Stimulated activated CD4-positive, alpha-beta T cell treated with anti-CD3 and anti-CD28 coated beads, Interleukin-15, amount 100 ng/mL, for 1 hour (primary cell): ENCODE measurements at places on chromosomes 1 and 21.

GRCh38 chr1:196152975-196153374 lies 455.3 kb downstream of the KCNT2 start:
- no peak for DNase-seq

DNA sequence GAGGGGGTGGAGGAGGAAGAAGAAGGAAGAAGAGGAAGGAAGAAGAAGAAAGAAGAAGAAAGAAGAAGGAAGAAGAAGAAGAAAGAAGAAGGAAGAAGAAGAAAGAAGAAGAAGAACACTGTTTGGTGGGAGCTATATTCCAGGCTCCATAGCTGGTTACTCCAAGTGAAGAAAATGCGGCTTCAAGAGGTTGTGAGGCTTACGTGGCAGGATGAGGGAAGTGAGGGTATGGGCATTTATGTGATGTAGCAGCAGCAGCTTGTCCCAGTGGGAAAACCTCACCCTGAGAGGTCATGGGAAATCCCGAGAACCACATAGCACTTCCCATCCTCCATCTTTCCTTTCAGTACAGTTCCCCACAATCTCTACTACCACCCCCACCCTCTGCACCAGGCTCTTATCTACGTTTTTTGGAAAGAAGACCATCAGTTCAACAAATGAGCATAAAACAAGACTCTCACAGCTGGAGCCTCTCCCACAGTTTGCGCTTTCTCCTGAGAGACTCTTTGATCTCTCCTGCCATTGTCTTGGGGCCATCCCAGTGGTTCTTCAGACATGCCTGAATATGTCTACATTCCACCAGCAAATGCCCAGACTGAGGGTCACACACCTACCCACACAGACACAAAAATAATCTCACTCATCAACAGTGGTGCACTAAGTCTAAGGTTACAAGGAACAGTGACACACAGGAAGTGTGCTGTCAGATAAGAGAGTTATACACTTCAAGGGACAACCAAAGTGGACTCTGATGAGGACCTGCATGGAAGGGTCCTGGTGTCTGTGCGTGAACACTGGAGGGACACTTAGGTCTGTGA lies 77.9 kb upstream of the KCNJ15 start:
- no peak for DNase-seq

- DNase-seq = no peak
Measured at GRCh38 chr1:192584866-192585265, 9.3 kb downstream of the RGS1 start.

DNA sequence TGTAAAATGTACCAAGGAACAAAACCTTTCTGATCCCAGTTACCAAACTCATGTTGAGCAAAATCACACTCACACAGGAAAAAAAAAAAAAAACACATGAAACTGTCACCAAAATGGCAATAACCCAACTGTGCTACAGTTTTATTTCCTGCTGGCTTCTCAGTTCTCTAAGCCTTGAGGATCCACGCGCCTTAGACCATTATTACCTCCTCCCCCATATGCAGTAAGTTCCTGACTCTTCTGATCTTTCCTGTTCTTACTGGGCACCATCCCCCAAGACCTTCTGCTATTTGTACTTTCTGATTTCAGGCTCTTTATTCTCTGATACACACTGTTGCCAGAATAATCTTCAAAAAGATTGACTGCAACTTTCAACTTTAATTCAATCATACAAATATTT lies 79.6 kb downstream of the SLC45A1 start:
- no peak for DNase-seq

GRCh38 chr1:38775175-38775845 lies 84.3 kb downstream of the RRAGC start:
- no peak for DNase-seq

DNA sequence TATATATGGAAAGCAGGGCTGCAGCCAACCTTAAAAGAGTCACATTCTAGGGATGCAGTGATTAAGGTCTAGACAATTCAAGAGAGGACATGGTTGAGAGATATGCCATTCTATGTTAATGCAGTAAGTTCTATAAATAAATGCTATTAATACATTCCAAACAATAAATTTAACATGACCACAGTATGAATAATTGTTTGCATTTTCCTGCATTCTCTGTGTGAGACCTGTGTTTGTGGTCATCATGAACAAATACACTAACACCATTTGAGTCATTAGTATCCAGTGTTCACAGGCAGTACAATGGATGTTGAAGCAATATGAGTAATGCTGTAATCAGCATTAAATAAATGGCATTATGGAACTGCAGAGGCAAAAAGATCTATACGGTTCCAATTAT lies 5.5 kb upstream of the ZRANB2 start:
- no peak for DNase-seq

DNA sequence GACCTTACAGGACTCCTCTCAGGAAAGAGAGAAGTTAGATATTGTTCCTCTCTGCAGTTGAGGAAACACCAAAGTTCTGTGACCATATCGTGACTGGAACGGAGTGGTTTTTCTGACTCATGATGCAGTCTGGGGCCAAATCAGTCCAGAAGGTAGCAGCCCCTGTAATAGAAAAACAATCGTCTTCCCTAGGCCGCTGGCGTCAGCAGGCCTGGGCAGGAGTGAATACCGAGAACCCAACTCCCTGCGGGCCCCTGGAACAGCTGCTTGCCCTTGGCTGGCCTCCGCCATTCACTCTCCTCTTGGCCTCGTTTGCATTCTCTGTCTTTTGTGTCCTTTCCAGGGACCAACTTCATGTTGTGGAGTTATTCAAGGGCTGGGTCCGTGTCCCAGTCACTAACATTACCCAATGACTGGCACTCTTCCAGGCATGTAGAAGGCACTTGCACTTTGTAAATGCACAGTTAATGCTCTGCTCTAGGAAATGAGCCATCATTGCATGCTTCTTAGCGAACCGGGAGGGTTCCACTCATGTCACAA lies 10.9 kb upstream of the CD101 start:
- no peak for DNase-seq

DNA sequence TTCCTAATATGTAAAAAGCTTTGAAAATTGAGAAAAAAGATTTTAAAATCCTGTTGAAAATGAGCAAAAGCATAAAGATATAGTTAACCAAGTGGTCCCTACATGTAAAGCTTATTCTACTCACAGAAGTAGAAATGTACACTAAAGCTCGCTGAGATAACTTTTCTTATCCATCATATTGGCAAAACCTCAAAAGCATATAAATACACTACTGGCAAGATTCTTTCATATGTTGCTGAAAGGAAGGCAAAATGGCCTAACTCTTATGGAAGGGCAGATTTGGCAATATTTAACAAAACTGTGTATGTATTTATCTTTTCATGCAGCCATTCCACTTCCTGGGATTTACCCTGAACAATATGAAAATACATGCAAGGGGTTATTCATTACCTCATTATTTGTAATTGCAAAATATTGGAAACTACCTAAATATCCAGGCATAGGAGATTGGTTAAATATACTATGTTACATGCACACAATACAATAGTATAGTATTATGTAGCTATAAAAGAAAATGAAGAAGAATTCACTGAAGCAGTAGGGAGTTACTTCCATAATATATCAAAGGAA lies 43.2 kb upstream of the LYPLAL1 start:
- no peak for DNase-seq

GRCh38 chr1:162538815-162539431 lies 22.6 kb upstream of the UAP1 start:
- no peak for DNase-seq

- no peak for DNase-seq
Measured at GRCh38 chr1:204520834-204521709, 4.9 kb downstream of the MDM4 start.

GRCh38 chr21:33196941-33197374 lies 32.8 kb upstream of the IFNAR2 start:
- DNase-seq = peak; percentile 17

DNA sequence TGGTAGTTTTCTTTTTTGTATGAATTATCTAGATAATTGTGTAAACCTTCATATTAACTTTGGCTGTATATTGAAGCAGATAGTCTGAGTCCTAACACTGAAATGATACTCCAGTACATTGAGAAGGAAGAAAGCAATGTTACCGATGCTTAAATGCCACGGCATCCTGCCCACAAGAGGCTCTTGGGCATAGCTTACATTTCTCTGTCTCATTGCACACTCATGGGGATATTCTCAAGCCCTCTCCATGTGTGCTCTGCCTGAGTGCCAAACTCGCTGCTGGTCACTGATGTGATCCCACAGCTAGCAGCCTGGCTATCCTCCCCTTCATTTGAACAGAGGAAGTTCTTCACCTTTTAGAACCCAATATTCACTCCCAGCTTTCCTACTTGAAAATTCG lies 179.4 kb downstream of the TGFB2 start:
- no peak for DNase-seq

DNA sequence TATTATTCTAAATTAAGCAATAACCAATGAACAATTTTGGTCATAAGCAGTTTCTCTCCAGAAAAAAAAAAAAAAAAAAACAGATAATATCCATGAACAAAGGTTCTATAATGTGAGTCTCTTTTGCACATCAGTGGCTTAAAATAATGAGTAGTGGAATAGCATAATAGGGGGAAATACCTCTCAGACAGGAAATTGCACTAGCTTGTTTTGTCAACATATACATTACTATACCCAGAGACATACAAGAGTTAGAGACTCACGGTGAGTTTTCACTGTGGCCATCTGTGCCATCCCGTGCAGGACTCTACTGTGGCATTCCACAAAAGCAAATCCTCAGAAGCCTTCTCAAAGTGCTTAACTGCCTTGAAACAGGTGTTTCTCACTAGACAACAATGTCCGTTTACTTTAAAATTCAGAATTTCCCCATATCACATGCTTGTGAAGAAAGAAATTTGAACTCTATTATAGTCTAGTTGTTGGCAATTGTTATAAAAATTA lies 697.9 kb downstream of the USP25 start:
- no peak for DNase-seq

DNA sequence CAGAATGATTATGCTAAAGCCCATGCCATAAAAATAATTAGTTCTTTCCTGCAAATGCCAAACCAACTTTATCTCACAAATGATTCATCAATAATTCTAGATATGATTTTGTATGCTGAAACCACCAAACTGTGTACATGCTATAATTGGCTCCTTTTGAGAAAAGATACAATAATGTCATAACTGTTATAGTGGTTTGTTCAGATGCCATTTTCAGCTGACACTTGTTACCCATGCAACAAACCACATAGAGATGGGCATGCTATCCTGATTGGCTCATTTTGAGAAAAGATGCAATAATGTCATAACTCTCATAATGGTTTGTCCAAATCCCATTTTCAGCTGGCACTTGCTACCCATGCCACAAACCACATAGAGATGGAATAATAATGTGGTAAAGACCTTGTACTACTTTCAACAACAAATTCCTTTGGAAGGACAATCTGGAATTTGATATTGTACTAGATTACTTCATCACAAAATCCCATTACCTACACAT lies 283.8 kb downstream of the TPR start:
- DNase-seq = no peak

GRCh38 chr1:242784084-242784483 lies 259.6 kb upstream of the PLD5 start:
- no peak for DNase-seq

DNA sequence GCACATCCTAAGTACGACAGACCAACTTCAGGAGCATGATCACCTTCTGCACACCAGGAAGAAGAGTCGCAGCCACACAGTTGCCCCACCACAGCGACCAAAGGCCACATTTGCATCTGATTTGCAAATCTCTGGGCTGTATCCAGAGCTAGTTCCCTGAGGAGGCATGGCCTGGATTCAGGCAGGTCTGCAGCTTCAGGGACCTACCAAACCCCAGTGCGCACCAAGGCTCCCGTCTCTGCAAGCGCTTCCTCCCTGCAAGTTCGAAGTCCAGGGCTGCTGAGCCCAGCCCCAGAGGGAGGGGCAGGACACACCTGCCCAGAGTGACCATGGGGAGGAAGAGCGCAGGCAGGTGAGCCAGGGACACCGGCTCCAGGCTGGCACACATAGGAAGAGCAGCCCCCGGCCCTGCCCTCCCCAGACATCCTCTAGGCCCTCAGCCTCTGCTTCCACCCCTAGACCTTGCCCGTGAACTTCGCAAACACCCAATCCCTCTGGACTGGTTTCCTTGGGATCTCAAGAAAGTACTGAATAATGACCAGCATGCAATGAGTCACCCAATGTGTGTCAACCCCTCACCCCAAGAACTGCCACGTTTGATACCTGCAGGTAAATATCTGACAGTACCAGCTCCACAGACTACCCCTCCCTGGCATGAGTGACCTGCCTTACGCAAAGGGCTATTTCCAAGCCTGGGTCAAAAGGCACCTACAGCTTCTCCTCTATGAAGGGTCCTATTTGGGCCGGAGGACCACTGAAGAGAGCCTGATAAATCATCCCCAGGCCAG lies 36.8 kb downstream of the CASZ1 start:
- DNase-seq = no peak

- no peak for DNase-seq
Measured at GRCh38 chr1:206467915-206468314, 2.4 kb upstream of the IKBKE start.

GRCh38 chr1:87115317-87115890 lies 201.0 kb downstream of the HS2ST1 start:
- no peak for DNase-seq

DNA sequence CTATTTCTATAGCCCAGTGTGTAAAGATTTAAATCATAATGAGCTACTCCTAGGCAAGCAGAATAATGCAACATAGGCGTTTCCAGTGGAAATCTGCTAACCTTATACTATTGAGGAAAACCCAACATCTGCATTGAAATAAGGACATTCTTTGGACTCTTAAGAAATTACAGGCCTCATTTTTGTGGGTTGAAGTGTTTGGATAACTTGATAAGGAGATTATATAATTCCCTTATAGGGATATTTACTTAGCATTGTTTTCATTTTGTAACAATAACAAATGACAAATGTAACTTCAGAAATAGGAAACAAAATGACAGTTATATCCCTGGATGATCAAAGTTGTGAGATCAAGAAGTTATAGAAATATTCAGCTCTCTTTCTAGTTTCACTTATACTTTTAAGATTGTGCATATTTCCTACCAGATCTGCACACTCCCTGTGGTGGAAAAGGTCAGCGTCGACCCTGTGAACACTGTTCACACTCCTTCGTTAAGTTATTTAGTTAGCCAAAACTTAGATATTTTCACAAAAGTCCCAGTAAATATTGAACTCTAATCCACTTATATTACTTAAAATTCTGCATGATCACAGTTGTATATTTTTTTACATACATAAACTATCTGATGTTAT lies 284.4 kb upstream of the C1orf105 start:
- DNase-seq = no peak

GRCh38 chr1:3101124-3101939 lies 32.3 kb downstream of the PRDM16 start:
- DNase-seq = no peak

- DNase-seq = no peak
Measured at GRCh38 chr1:106080608-106081325, 975.7 kb upstream of the PRMT6 start.

DNA sequence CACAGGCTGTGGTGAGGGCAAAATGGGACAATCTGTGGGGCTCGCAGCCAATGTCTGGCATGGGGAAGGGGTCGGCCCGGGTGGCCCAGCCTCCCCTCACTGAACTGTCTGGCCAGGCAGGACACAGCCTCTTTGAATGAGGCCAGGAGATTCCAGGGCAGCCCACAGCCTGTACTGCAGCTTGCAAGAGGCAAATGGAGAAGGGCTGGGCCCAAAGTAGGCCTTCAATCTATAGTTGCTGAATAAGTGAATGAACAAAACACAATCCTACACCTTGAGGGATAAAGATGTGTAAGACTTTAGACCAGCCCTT lies 23.2 kb downstream of the SLC27A3 start:
- DNase-seq = no peak

GRCh38 chr1:222047366-222047765 lies 305.5 kb upstream of the DUSP10 start:
- DNase-seq = no peak
